ENCODE measurements at places on chromosomes 2 and 18.

DNA sequence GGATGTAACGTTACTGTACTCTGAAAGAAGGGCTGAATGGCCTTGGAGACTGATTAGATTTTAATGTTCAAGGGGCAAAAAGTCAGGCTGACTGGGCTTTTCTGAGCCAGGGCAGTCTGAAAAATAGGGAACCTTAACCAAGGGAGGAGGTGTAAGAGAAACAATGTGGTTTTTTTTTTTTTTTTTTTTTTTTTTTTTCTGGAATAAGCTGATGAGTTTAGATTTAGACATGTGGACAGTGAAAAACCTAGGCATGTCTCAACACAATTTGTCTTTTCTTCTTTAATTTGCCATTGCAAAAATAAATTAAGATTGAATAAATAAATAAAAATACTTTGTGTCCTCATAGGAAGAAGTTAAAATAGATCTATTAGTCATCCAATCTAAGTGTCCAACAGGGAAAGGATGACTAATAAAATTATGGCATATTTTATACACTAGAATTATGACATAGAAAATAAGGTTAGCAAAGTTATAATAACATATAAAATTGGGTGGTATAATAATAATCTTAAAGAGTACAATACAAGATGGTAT, 237.6 kb upstream of the TRIB2 start:
- DNase-seq, result no peak

GRCh38 chr18:770583-770961, 41.5 kb downstream of the YES1 start:
- DNase-seq, result no peak

DNA sequence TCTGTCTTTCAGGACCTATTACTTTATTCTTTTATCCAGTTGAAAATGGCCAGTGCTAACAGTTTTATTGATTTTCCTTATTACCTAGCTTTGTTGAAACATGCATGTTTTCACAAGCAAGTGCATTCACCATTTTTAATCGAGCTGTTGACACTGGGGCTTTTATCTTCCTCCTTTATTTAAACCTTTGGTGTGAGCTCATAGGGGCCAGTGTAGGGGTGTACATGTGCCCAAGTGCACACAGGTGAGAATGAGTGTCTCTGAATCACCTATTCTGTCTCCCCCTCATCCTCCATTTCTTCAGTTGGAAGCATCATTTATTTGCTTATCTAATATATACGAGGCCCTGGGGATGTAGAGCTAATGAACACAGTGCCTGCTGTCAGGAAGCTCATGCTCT, 199.1 kb downstream of the PRKCE start:
- DNase-seq, result no peak

DNA sequence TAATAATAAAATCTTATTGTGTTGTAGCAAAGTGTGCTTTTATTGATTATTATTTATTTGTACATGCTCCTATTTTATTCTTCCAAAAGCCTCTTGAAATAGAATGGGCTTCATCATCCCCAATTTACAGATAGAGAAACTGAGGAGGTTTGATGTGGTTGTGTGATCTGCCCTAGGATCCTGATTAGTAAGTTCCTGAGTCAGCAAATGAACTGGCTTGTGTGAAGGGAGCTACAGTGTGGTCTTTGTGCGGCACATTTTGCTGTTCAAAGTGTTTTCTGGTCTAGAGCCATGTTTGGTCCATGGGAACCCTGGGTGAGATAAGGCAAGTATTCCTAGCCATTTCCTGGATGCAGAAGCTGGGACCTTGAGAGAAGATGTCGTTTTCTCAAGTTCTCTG, 326.9 kb downstream of the MEIS1 start:
- no peak for DNase-seq

- DNase-seq, result no peak
Measured at GRCh38 chr18:47311585-47311984, 60.1 kb upstream of the SKOR2 start.

GRCh38 chr18:78123926-78124797, 855.5 kb upstream of the SALL3 start:
- no peak for DNase-seq

DNA sequence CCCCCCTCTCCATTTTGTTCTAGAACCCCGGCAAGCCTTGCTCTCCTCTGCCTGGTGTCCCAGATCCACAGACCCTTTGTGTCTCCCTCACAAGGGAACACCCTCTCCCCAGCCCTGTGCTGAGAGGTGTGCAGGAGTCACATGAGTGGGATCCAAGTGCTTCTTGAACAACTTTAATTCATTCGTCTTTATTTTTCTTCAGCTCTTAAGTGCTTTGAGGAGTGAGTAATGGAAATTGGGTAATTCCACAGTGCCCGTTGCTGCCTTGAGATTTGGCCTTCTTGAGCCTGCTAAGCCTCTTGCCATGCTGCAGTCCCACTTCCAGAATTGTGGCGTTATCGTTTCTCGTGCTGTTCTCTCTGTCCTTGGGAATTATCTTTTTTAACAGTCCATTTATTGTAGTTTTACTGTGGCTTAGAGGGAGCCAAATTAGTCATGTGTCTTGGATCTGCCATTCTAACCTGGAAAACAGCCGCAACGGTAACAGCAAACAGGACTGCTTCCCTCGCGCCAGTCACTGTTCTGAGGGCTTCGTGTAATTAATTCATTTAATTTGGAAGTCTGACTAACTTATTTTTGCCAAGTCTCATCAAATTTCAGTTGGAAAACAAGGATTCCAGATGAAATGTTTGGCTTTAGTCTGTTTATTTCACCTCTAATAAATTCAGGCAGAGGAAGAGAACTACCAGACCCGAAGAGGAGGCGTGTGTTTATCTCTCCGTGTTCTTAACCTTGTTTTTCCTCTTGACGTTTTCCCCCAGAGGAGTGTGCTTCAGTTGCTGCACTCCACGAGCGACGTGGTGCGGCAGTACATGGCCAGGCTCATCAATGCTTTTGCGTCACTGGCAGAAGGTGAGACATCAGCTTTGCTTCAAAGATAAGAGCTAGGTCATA, 72.0 kb downstream of the ARMC9 start:
- no peak for DNase-seq

- DNase-seq, result no peak
Measured at GRCh38 chr2:189111063-189111715, 68.4 kb downstream of the COL5A2 start.

GRCh38 chr2:222208010-222208690, 90.6 kb downstream of the PAX3 start:
- no peak for DNase-seq

- DNase-seq, result no peak
Measured at GRCh38 chr2:48714245-48714644, 41.3 kb downstream of the LHCGR start.

- DNase-seq, result no peak
Measured at GRCh38 chr2:134324947-134325346, 71.1 kb downstream of the MGAT5 start.

DNA sequence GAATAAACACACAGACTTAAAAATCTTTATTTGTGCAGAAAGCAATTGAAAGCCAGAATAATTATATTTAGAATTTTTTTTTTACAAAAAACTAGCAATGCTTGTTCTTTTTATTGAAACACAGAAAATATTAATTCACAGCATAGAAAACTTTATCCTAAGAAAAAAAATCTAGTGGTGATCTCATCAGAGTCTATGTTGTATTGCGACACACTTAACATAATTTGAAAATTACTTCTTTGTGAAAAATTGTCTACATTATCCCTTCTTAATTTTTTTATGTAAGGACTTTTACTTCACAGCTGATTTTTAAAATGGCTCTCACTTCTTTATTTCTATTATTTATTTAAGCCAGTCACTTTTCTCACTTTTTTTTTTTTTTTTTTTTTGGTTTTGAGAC, 103.4 kb downstream of the LDLRAD4 start:
- DNase-seq, result no peak

GRCh38 chr2:165793161-165793778, 777 bp downstream of the GALNT3 start:
- DNase-seq, result no peak

GRCh38 chr2:102025016-102025501, 33.3 kb downstream of the IL1R2 start:
- DNase-seq, result no peak

DNA sequence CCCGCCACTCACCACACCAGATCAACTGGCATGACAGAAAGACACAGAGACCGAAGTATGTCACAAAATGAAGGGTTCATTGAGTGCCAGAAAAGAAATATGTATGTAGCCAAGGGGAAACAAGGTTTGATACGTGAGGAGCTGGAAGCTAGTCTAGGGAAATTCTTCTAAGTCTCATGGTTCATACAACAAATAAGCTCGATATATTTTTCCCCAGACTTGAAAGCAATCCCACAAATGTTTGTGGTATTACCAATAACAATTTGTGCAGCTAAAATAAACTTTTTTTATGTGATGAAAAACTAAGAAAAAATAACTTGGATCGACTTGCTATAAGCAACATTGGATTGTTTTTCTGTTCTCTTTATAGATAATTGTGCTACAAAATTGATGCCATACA, 777.0 kb downstream of the TSN start:
- no peak for DNase-seq

- no peak for DNase-seq
Measured at GRCh38 chr2:155930312-155930711, 402.2 kb downstream of the NR4A2 start.

DNA sequence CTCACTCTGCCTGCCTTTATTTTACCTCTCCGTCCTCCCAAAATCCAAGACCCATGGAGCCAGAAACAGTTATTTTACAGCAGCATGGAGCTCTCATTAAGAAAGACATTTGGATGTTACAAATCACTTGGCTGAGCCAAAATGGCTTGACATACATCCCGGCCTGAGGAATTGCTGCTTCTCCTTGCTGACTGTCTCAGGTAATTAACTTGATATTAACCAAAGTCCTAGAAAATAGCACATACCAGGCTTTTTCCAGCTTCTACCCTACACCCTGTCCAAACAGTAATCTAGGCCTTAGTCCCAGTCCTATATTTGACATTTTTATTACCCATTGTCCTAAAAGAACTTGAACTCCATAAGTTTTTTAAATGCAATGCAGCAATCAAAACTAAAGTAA, 205.0 kb downstream of the TMX3 start:
- no peak for DNase-seq

GRCh38 chr2:240989451-240990265, 8.8 kb upstream of the SNED1 start:
- no peak for DNase-seq

GRCh38 chr2:96511851-96512250, 6.7 kb upstream of the NEURL3 start:
- no peak for DNase-seq

GRCh38 chr2:55838653-55839052, 84.9 kb downstream of the EFEMP1 start:
- DNase-seq, result no peak

DNA sequence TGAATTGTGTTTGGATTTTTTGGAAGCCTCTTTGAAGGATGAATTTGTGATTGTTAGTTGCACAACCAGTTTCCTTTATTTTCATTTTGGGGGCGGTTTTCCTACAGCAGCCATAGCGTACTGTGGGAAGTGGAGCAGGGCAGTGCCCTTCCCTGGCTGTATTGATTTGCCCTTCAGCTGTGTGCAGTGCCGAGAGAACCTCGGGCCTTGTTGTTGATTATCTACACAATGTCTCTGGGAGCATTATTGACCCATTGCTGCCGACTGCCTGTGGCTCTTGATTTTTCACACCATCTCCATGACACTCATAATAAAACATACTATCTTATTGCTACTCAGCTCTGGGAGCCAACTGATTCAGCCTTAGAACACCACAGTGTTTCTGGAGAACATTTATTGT, 162.2 kb upstream of the BOD1L2 start:
- DNase-seq, result no peak

- DNase-seq, result no peak
Measured at GRCh38 chr18:75219745-75220375, 9.3 kb downstream of the TSHZ1 start.

DNA sequence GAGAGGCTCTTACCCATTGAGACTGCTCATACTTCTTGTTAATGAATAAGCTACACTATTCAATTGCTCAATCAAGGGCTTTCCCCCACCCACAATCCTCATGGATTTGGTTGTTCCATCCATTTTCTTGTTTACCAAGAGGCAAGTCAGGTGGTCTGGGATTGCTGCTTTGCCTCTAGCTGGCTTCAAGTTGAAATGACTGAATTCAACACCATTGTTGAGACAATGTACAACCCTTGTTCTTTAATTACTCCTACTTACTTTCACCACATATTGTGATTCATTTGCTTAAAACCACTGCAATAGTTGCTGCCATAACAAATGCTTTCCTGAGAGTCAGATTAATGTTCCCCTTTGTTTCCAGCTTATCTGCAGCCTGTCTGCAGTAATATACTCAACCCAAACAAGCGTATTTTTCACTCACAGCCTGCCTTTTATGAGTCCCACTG, 532.2 kb downstream of the RIT2 start:
- DNase-seq, result no peak

DNA sequence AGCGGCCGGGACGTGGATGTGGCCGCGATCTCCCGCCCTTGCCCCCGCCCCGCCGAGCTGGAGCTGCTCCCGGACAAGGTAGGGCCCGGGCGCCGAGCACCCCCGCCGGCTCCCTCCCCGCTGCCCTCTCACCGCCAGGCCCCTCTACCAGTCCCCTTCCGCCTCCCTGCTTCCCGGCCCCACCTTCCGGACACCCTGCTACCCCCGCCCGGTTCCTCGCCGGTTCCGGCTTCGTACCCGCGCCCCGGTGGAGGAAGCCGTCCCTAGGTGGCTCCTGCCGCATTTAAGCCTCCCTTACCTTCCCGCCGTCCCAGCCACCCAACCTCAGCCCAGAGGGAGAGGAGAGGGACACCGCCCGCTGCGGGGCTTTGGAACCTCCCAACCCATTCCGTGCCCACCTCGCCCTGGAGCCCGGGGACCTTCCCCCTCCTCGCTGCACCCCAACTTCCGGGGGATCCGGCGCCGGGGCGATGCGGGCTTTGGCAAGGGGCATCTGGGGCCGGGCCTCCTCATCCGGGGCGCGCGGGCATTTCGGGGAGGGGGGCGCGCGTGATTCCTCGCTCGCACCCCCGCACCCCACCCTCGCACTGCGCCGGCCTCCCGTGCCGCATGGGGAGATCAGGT, 475 bp downstream of the B3GNT2 start:
- DNase-seq, result peak; percentile 21

DNA sequence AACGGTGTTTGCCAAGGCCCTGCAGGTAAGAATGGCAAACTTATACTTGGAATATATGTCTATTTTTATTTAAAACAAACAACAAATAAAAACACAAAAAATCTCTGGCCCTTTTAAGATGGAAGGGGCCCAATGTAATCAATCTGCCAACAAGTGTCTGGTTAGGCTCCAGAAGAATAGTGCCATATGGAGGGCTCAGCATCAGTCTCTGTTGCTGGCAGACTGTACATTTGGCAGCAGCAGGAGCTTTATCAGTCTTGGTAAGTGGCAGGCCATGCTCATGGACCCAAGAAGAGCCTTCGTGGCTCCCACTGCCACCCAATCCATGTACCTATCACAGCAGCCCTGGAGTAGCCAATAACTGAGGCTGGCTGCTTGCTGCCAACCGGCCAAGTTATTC, 101.1 kb downstream of the GALNT3 start:
- no peak for DNase-seq

GRCh38 chr18:54528942-54529376, 62.1 kb upstream of the DYNAP start:
- no peak for DNase-seq

DNA sequence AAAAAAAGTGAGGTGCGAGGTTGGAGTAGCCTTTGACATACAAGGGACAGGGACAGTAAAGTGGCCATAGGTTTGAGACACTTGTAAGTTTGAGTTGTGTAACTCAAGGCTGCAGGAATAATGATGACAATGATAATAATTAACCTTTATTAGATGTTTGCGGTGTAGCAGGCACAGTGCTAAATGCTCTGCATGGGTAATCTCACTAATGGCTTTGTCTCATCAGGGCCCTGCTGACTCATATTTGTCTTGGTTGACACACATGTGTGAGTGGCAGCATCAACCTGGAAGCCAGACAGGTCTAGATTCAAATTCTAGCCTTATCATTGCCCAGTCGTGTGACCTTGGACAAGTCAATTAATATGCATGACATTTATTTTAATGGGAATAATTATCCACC, 126.2 kb downstream of the FSHR start:
- DNase-seq, result no peak
